CD14-positive monocyte (primary cell): ENCODE measurements at places on chromosomes 3 and 15.
A peak's percentile ranks its signal among the peaks of the same experiment; 100 is the strongest.

DNA sequence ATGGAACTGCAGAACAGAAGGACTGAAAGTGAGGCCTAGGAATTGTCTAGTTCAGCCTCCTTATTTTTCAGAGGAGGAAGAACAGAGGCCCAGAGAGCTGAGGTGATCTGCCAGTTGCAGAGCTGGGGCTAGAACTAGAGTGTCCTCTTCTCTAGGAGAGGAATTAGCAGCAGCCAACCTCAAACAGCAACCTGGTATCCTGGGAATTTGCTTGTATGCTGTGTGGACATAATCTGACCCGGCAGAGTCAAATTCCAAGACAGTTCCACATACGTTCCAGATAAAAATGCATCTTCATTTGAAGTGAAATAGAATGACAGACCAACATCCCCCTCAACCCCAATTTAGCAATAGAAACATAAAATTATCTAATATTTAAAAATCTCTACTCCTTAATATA is 13.5 kb upstream of the TSC22D2 start:
- DNase-seq: no peak

- DNase-seq: no peak
Observed at GRCh38 chr15:63408524-63408923, 26.9 kb upstream of the CA12 start.

- DNase-seq: no peak
Observed at GRCh38 chr15:26087395-26087794, 224.3 kb upstream of the ATP10A start.

DNA sequence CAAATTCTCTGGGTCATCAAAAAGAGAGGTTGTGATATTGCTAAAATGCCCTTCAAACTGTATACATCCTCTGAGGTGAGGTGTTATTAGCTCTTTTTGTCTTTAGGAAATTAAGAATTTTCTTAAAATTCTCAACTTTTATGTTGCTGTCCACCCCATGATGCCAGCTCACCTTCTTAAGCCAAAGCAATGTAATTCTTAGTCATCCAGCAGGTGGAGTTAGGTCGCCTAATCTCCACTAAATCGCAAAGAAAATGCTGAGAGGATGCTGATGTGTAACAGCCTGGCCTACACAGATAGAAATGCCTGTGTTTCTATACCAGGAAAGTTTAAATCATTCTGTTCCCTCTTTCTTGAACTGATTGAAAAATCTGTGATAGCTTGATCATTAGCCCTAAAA is 770.2 kb upstream of the ALCAM start:
- peak; percentile 5 for DNase-seq

DNA sequence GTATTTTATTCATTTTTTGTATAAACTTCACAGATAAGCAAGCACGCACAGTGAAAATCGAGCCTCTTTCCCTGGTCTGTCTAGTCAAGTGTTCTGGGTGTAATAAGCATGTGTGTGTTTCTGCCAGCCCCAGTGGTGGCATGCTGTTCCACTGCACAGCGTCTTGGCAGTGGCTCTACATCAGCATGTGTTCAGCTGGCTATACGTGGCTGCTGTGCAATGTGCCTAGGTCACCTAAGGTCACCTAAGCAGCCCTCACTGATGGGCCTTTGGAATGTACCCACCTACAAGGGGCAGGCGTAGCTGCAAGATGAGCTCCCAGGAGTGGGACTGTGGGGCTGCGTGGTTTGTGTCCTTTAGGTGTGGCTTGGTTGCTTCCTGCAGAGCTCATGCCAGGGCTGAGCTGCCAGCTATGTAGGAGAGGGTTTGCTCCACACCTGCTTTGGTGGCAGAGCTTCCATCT is 4.9 kb downstream of the LIMD1 start:
- DNase-seq: no peak

GRCh38 chr3:73399106-73399505 is 225.6 kb downstream of the PDZRN3 start:
- DNase-seq: no peak

GRCh38 chr15:47586653-47587224 is 130.6 kb upstream of the SEMA6D start:
- DNase-seq: no peak

- DNase-seq: no peak
Observed at GRCh38 chr15:74226761-74227540, 9.2 kb upstream of the CCDC33 start.

DNA sequence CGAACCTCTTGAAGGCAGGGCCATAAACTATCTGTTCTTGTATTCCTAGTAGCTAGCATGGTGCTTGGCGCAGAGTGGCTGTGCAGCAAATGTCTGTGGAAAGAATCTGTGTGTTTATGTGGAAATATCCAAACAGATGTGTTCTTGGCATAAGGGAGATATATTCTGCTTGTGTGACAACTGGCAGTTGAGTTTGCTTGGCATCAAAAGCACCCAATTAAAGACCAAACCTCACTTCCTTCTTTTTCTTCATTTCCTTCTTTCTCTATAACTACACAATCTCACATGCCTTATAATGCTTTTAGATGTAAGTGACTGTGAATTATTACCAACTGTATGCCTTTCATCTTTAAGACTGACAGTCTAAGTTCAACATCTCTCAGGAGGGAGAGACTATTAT is 296.5 kb downstream of the SLC9A9 start:
- DNase-seq: no peak
